Muscle of arm (tissue), 14 donors: ENCODE measurements at places on chromosomes 2 and 18. TPM values are rescaled to one million over a fixed set of nuclear protein-coding genes. Genes with fewer than 3 reads are reported as not detected.

DNA sequence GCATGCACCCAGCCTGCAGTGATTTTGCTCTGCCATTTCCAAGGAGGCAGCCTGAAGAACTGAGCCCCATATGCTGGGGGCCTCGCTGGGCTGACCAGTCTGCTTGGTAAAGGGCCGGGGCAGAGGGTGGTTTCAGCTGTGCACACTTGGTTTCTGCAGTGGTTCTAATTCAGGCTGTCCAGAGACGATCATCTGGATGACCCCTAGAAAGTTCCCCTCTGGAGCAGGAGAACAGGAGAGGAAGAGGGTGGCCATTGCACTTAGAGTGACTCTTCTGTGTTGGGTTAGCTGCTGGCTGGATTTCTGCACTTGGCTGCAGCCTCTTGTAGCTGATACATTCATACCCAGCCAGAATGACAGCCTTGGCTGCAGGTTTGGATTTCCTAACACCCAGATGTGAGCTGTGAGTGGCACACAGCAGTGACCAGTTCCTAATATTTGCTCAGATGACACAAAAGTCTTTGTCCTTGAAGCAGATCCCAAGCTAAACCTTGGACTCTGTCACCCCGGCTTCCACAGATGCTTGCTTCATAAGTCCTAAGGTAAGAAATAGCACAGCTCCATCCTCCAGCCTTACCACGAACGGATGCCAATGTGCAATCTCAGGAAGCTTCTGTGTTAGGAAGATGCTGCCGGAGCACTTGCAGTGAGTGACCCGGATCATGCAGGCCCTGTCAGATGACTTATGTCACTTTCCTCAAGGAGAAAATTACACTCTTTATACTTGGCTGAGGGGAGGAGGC is 105.6 kb downstream of the HNRNPLL start:
- DNase-seq = no peak

- no peak for DNase-seq
Observed at GRCh38 chr18:8300751-8301410, 308.4 kb upstream of the RAB12 start.

GRCh38 chr2:150549381-150549780 is 61.9 kb upstream of the RND3 start:
- DNase-seq = no peak

DNA sequence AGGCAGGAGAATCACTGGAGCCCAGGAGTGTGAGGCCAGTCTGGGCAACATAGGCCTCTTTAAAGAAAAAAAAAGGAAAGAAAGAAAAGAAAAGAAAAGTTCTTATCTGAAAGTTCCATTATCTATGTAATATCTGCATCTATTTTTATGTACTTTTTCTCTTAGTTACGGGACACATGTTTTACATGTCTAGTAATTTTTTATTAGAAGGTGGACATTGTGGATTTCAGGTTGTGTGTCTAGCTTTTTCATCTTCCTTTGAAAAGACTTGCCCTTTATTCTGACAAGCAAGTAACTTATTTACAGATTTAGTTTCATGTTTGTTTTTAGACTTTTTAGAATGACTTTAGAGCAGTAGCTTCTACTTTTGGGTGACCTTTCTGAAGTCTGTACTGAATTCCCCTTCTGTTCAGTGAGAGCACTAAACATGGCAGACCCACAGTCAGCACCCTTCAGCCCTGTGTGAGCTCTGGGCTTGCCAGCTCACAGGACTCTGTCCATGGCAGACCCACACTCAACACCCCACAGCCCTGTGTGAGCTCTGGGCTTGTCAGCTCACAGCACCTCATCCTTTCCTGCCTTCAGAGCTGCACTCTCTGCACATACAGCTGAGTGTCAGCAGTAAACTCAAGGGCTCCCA is 17.5 kb downstream of the TRAPPC12 start:
- no peak for DNase-seq

TDRD15 gene
- polyA plus RNA-seq = not detected

TMEM169 gene
- polyA plus RNA-seq = 5.4 TPM

PCARE gene
- polyA plus RNA-seq = 0.53 TPM

DNA sequence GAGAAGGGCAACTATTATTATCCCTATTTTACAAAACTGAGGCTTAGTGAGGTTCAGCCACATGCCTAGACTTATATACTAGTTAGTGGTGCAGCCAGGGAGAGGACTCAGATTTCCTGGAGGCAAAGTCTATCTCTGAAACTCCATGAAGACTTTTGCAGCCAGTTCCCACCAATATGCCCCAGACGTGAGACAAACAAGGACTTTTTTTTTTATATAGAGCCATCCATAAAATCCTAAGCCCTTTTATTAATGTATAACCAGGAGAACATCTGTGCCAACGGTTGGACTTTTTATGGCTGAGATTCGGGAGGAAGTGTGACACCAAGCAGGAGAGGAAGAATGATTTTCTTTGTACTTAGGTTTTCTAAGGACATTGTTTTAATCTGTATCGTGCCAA is 29.9 kb downstream of the LIPG start:
- no peak for DNase-seq

DNA sequence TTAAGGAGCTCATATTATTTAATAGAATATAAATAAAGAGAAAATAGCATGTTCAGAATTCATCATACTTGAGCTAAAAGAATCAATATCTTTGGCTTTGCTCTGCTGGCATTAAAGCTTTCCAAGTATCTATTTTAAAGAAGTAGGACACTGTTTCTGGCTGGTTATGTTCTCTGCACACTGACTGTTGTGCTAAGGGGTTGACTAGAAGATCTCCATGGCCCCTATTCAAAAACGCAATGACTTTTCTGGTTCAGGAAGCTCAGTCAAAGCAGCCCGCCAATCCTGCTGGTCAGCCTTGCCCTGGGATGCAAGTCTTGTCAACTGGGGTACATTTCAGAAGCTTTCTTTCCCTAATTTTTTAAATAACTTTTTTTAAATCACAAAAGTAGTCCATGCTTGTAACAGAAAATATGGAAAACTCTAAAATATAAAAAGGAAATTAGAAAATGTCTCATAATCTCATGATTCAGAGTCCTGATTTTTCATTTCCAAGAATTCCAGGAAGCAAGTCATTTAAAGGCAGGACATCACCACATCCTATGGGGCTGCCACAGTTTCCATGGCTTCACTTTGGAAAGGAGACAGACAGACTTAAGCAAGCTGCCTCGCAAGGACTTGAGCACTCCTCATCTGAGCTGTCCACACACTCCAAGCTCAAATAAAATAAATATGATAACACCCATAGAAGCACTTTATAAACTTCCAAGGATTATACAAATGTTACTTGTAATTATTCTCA is 195.1 kb downstream of the TXNL1 start:
- DNase-seq = no peak

DNA sequence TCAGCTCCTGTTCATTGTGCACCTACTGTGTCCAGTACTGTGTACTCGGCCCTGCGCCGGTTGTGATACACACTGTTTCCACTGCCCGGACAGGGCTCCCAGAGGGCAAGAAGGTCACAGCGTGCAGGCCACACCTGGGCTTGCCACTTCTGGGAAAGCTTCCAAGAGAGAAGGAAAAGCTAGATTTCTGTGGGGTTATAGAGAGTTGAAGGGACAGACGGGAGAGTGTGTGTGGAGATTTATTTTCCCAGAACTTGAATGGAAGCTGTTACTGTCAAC is 3.8 kb upstream of the CNDP1 start:
- no peak for DNase-seq

CAVIN2 gene
- polyA plus RNA-seq = 50.0 TPM

BCL11A gene
- 4.5 TPM for polyA plus RNA-seq

DNA sequence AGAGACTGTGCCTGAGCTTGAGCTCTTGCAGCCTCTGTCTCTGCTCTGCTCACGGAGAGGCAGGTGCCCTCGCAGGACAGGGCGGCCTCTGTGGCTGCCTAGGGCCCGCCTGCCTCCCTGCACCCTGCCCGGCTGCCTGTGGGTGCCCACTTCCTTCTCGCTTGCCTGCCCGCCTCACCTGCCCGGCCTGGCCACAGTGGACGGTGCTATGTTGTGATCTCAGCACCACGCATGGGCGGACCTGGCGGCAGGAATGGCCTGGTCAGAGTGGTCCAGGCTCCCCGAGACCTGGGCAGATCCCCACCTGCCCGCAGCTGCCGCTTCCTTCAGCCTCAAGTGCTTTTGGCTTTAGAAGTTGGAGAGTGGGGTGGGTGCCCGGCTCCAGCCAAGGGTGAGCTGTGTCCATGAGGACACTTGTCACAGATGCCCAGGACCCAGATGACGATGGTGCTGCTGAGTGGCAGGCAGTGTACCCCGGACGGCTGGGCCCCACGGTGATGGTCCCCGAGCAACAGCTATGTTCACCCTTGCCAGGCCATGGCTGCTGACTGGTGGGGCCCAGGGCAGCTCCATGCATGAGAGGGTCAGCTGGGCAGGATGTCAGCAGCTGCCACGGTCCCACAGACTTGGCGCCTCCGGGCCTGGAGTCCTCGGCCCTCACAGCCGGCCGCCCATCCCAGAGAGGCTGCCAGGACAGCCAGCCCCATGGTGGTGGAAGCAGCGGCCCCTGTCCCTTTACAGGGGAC is 25.3 kb downstream of the RTP5 start:
- no peak for DNase-seq

SP5 gene
- polyA plus RNA-seq = 17.4 TPM

DNA sequence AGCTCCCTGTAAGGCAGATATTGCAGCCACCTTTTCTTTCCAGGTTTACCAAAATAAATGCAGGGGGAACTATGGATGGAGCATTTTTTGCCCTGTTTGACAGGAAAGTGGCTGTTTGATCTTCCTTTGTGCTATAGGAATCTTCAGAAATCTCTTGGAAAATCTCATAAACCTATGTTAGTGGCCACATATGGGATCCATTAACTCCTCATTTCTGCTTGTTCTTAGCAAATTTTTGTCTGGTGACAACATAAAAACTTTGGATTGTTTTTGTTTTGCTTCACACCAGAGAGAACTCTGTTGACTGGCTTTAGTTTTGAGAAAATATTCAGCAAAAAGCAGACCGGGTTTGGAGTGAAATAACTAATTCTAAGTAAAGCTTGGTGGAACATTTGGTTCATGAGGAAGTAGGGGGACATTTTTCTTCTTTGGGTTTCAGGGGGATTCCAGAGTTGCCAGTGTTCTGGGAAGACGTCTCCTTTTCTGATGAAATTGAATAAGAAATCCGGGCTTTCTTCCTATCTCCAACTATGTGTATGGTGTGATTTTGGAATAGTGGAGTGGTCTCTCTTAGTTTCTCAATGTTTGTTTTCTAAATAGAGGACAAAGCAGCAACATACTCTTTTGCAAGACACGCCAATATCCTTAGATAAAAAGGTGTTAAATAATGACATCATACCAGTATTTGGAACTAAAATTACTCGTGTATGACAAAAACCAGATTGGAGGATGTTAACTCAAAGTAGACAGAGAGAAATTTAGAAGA is 174.4 kb downstream of the ICOS start:
- peak; percentile 72 for DNase-seq

CNDP1 gene
- polyA plus RNA-seq = 0.40 TPM

DNA sequence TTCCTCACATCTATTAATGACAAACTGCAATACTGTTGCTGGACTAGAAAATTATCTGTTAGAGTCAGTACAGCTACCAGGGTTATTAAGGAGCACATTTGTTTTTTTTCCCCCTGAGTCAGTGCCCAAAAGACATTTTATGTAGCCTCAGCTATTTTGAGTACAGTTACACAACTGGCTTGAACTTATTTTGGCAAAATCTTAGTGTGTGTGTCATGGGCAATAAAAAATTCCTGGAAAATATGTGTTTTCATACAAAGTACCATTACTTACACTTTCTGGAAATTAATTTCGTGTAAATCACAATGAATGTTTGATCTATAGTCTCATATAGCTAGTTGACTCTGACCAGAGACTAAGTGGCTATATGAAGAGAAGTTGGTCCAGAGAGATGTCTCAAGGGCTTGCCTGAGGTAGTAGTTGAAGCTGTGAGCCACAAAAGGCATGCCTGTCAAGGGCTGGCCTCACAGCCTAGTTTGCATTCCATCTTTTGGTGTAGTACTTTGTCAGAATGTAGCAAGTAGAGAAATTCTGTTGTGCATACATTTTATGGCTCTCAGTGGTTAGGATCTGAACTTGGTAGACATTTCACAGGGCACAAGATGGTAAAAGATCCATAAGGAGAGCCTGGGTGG is 283.4 kb downstream of the MTX2 start:
- DNase-seq = peak; percentile 75

HOXD9 gene
- 3.6 TPM for polyA plus RNA-seq

GRCh38 chr2:94870440-94871225 is 597 bp upstream of the TEKT4 start:
- no peak for DNase-seq

ABCG5 gene
- polyA plus RNA-seq = 0.05 TPM

GRCh38 chr18:60888071-60888624 is 445.1 kb upstream of the CDH20 start:
- no peak for DNase-seq

- DNase-seq = no peak
Observed at GRCh38 chr2:151841047-151841424, 12.8 kb upstream of the ARL5A start.

- no peak for DNase-seq
Observed at GRCh38 chr18:32029558-32029957, 10.9 kb downstream of the RNF125 start.

DNA sequence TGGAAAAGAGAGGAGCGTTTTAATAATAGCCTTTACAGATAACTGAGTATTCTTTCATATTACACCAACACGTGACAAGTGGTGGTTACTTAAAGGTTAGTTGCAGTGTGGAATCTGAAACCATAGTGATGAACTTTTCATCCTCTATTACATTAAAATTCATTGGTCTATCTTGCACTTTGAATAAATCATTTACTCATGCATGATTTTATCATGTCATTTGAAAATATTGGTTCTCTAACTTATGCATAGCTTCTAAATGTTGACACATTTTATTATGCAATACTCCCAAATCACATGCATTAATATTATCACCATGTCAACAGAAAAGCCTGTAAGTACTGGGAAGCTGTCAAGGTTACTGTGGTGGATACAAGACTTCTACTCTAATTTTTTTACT is 1432.2 kb downstream of the LRP1B start:
- DNase-seq = no peak

LIMS1 gene
- polyA plus RNA-seq = 42.9 TPM

- no peak for DNase-seq
Observed at GRCh38 chr2:106953236-106953635, 67.3 kb upstream of the ST6GAL2 start.

DNA sequence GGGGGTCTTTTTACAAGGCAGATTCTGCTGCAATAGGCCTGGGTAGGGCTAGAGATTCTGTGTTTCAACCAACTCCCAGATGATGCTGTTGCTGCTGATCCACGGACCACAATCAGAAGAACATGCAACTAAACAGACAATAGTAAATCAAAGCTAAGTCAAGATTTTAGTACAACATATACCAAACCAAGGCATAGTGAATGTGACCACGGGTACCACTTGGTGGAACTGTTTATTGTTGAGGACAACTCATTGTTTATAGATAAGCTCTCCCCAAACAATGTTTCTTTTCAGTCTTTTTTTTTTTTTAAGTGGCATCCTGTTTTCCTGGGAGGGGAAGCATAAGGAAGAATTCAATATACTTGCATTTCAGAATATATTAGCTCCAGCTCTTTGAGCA is 36.0 kb upstream of the DARS1 start:
- no peak for DNase-seq

RIT2 gene
- polyA plus RNA-seq = not detected
